Cortex of kidney (tissue), 1 donor: ENCODE measurements at places on chromosomes 2 and 18.

DNA sequence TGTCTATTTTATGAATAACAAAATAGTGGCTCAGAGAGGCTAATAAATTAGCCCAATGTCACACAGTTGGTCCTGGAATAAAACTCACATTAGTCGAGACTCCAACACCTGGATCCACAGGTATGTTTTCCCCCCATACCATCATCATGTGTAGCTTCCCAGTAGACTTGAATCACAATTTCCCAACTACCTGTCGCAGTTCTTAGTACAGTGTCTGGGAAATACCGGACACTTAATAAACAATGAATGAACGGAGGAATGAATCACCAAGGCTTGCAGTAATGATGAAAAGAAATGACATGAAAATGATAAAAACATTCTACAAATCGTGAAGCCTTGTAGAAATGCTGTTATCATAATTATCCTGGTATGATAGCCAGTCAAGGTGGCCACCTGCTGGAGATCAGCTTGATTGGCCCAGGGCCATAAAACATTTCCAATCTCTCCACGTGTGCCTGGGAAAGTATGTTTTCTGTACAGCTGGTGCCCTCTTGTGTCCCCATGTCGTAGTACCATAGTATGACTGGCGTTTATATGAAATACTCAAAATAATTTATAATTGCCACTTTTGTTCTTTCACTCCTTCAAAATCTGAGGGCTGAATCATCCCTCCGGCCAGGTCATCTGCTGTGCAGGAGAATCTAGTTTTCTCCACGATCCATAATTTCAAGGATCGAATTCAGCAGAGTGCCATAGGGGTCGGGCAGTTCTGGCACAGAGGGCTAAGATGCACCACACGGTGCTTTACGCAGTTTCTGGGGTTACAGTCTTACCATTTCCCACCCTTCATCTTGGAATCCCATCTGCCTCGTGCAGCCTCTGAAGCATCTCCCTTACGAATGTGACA lies 95.4 kb downstream of the LAMA1 start:
- no peak for DNase-seq

DNA sequence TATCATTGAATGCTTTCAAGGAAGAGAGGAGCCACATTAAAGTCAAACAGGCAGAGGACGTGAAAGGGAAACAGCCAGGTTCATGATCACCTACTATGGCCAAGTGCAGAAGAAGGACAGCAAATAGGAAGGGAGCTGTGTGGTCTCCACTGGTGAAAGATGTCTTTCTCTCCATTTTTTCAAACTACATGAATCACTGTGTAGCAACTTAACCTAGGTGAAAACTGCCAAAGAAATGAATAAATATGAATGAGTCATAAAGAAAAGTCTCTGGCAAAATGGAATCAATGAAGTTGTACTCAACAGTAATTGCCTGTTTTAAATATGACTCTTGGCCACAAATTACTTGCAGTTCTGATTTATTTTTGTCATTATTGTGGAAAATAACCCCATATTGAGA lies 452.6 kb upstream of the PKDCC start:
- no peak for DNase-seq

GRCh38 chr18:8084160-8084559 lies 517.0 kb downstream of the PTPRM start:
- no peak for DNase-seq

- no peak for DNase-seq
Measured at GRCh38 chr2:241640165-241640795, 2.8 kb downstream of the ATG4B start.

DNA sequence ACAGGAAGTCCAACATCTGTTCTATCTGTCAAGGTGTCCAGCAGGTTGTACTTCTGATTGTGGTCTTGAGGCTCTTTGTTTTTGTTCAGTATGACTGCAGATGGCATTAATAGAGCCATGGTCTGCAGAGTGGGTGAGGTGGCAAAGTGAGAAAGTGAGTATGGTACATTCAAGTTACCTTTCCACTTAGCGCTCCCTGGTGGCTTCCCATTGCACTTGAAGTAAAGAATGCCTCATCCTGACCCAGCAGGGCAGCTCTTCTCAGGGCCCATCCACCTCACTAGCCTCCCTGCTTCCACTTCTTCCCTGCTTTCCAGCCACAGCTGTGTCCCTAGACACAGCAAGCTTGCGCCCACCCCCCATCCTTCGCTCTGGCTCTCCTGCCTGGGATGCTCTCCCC lies 148.0 kb upstream of the ALPP start:
- DNase-seq, result no peak

DNA sequence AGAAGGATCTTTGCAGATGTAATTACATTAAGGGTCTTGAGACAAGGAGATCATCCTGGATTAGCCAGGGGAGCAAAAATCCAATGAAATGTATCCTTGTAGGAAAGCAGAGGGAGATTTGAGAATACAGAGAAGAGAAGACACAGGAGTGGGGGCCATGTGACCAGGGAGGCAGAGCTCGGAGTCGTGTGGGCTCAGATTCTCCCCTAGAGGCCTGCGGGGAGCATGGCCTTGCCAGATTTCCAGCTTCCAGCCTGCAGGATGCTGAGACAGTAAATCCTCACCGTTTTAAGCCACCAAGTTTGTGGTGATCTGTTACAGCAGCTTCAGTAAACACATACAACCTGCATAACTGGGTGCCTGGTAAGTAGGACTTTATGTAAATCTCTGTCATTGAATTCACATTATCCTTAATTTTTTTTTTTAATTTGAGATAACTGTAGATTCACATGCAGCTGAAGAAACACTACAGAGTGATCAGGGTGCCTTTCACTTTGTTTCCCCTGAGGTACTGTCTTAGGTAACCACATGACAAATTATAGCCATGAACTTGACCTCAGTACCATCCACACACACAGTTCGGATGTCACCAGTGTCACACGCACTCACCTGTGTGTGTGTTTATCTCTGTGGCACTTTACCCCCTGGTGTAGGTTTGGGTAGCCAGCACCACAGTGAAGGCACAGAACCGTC lies 138.4 kb upstream of the HDAC4 start:
- DNase-seq, result no peak

- no peak for DNase-seq
Measured at GRCh38 chr2:180184506-180184905, 177.4 kb upstream of the CWC22 start.

DNA sequence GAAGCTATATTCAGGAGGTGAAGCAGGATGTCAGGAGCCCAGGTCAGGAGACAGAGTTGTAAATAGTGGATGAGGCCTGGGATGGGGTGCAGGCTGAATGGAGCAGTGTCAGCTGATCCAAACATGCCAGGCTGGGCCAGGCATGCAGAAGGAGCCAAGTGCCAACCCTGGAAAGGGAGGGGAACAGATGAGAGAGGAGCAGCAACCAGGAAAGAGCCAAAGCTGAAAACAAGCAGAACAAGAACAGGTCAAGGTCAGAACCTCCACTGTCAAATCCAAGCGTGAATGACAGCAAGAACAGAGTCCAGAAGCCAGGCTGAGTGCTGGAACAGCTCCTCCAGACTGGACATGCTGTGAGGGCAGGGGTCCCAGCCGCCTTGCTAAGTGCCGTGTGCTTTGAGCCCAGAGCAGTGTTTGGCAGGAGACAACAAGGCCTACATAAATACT lies 49.2 kb upstream of the PPP1CB start:
- DNase-seq, result no peak

DNA sequence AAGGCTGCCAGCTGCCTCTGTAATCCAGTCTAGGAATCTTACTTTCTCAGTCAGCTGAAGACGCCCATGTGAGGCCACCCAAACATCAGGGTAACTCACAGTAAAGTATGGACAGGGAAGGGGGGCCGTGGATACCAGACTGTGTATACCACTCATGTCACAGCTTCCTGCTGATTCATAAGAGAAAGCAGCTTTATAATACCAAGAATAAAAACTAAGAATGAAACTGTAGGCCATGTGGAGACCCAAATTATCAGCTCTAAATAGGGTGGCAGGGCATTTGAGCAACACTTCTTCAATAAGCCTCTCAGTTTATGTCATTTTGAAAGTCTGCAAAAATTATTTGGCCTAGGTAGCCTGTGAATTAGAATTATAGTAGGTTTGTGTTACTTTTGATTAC lies 115.0 kb upstream of the CDCA7 start:
- DNase-seq, result no peak

DNA sequence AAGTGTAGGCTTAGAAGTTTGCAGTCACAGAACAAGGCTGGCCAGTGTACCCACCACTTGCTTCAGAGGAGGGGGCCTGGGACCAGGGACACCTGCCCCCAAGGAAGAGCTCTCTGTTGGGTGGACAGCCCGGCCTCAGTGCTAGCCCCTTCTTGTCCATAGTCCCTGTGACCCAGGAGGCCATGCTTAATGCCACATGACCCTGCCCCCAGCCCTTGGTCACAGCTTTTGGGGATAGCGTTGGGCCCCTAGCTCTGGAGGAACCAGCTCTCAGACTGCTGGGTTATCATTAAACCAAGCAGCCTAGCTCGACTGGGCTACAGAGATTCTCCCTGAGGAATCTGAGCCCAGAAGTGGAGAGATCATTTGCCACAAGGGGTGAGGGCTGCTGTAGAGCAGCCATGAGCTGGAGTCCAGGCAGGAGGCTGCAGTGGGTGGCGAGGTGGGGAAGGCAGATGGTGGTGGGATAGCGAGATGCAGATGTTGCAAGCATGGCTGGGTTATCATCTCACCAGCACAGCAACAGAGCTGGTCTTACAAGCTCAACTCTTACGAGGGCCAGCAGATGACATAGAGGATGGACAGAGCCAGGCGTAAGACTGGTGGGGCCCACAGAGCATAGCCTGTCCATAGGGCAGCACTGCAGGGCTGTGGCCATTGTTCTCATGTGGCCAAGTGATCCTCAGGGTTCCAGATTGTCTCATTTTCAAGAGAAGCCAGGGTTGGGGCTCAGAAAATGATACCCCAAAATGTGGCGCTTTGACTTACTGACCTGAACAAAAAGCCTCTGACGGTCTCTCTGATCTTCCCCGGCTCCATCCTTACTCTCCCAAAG lies 7.2 kb upstream of the TMEM37 start:
- no peak for DNase-seq

DNA sequence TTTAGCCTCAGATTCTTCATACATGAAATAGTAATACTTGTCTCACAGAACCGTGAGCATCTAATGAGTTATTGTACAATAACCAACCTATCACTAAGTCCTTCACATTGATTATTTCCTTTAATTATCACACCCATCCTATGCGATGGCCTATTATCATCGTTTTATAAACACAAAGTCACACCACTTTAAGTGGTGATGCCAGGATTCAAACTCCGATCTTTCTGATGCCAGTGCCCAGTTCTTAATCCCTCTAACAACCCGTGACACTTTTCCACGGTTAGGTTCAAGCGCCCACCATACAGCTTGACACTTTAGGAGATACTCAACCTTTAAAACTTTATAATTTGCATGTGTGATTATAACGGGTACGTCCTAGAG lies 523 bp upstream of the ALMS1 start:
- no peak for DNase-seq

DNA sequence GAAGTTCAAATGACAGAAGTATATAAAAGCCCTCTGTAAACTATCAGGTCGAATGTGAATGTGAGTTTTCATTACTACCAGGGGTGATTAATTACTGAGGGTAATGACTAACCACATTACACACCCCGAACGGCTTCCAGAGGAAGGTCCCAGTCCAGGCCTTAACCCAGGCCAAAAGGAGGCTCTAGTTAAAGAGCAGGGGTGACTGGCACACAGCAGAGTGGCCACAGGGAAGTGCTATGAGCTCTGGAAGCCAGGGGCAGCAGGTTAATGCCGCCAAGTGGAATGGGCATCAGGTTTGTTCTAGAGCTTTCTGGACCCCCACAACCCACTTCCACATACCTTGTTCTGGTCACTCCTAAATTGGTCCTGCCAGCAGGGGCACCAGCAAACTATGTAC lies 87.7 kb downstream of the BCL11A start:
- DNase-seq, result no peak
